ENCODE measurements at places on chromosomes 4 and X.

GRCh38 chr4:151641167-151641566, 119.6 kb downstream of the GATB start:
- peak; percentile 33 for DNase-seq

DNA sequence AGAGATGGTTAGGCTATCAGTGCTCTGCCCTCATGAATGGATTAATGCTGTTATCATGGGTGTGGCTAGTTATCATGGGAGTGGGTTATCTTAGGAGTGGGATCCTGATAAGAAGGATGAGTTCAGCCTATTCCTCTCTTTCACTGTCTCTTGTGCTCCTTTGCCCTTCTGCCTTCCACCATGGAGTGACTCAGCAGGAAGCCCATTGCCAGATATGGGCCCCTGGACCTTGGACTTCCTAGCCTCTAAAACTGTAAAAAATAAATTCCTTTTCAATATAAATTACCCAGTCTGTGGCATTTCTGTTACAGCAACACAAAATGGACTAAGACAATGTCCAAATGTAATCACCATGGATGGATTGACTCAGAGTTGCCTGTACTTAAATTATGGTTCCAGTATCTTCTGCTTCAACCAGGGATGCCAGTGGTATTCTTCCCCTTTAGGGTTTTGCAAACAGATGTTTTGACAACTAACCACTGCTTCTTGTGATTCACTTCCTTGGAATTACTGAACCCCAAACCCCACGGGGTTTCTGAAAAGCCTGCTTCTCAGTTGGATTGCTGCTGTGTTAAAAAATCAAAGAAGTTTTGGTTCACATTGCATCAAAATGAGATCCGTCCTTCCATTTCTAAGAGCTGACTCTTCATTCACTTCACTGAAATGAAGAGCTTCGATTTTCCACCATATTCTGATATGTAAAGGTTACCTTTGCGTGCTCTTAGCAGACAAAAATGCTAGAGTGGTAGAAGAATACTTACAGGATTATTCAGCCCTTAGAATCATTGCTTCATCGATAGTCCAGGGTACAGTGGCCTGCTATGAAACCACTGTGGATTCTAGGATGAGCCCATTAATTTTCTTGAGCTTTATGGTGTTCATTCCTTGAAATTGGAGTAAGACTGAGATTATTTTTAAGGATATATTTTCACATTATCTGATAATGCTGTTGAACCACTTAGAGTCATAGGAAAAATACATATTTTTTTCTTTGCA, 107.7 kb downstream of the FRMPD4 start:
- DNase-seq, result no peak

DNA sequence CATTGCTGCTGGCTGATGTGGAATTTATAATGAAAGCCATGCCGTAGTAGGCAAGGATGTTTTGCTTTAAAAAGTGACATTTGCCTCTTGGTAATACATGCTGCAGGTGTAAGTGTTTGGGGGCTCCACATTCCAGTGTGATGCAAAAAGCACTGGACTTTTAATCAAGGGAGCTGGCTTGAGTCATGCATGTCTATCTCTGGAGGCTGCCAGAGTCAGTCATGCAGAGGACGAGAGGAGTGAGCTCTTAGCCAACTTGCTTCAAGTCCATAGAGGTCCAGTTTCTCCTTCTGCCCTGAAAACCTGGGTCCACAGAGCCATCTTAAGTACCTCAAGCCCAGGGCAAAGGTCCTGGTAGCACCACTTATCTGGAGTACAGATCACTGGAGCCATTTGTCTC, 11.6 kb upstream of the CXCL13 start:
- no peak for DNase-seq

DNA sequence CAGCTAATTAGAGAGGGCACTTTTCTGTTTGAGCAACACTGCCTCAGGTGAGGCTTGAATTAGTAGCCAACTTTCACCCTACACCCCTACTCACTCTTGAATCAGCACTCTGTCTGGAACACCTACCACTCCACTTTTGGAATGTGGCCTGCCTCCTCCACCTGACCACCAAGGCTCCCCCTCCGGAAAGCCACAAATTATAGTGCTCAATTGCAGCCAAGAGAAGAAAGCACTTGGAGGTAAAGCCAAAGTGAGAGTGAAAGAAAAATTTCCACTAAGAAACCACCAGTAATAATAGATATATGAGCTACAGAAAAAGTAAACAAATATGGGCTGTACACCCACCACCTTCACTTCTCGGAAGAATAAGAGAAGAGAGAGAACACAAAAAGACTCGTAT, 41.1 kb downstream of the PPP3CA start:
- no peak for DNase-seq

- peak; percentile 81 for DNase-seq
These were observed at the start of gene MED28 for GRCh38 chr4:17614416-17615299. Gene MED28, plus strand, starts transcription at chr4:17614641. Its CDS starts 14 bp downstream, at chr4:17614655.

DNA sequence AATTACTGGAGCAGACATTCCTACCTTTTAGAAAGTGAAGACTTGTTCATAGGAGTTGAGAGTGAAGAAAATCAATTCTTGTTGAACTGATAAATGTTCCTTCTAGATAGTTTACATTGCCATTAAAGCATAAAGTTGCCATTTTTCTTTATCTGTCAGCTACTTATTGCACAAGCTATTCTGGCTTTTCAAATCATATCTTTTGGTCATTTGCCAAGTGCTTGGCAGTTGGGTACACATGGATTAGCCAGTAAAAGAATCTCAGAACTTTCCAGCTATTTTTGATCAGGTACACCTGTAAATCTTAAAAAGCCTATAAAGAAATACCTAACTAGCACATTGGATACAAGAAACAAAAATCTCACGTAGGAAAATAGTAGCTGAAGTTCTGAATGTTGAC, 56.4 kb upstream of the PNPLA4 start:
- no peak for DNase-seq

- DNase-seq, result no peak
These were observed 111.2 kb upstream of the ZNF827 start for GRCh38 chr4:146049802-146050201.

DNA sequence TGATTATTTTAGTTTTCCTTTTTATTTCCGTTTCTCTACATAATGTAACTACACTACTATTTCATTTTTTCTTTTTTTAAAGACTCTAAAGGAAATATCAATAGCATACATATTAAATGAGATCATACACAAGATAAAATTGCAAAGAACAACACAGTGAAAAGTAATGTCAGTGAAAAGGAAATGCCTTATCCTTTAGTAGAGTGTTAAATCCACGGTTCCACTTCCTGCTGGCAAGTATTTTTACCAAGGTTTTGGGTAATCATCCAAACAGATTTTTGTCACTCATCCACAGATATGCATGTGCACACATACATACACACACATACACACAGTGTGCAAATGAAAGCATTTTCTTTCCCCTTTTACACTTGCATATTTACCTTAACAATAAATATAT, 548.9 kb downstream of the PPP4R3C start:
- DNase-seq, result no peak

DNA sequence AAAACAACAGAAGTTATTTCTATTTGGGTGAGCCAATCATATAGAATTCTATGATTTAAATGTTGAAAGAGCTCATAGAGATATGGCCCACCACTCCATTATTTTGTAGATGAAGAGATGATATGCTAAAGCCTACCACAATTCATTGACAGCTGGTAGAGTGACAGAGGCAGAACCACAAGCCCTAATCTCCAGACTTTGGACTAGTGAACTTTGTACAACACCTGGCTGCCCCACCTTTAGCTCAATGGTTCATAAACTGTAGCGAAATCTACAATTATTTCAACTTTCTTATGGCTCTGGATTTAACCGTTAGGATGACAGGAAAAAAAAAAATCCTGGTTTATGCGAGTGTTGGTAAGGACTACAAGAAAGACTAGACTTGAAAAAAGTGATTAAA, 50.9 kb downstream of the PRKG2 start:
- no peak for DNase-seq

DNA sequence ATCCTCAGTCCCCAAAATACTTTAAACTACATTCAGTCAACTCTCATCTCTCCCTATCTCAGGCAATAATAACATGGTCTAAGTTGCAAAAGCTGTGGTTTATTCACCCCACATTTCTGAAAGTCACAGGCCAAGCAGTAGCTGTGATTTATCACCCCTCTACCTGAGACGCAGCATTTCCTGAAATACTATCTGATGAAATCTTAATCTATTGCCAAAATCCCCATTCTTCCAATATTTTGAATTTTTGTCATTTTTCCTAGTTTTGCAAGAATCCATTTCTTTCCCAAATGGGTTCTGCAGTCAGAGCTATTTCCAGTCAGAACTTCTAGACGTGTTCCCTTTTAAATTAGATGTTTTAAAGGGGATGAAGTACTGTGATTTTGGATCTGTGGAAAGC, 148.3 kb downstream of the BANK1 start:
- DNase-seq, result no peak

- peak; percentile 93 for DNase-seq
These were observed 141.7 kb upstream of the SCML1 start for GRCh38 chrX:17595456-17596035.

DNA sequence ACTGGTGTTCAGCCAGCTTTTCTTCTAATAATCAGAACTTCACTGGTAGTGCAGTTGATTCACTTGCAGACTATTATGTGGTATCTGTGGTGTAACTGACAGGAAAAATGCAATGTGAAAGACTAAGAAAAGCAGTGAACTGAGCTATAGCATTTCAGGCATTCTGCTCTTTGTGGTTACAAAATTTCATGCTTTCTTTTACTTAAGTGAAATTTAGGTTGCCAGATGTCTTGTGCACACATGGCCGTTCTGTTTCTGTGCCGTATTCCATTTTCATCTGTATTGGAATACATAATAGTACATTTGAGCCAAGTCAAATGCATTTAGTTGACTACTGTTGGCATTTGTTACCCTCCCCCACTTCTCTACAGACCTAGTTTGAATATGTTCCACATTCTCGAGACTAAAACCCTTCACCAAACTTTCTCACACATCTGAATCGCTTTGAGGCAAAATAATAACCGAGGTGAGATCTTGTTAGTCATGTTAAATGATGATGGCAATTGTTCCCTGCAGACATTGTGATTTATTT, 8.2 kb downstream of the RTL3 start:
- no peak for DNase-seq

- no peak for DNase-seq
These were observed 122.9 kb downstream of the LDB2 start for GRCh38 chr4:16775411-16776154.

GRCh38 chrX:34343001-34343400, 210.9 kb upstream of the FAM47A start:
- no peak for DNase-seq

GRCh38 chr4:27357283-27357682, 496.6 kb downstream of the STIM2 start:
- DNase-seq, result no peak

GRCh38 chr4:110624904-110625494, 2.1 kb upstream of the PITX2 start:
- DNase-seq, result no peak

- no peak for DNase-seq
These were observed 261.1 kb upstream of the PLCXD1 start for GRCh38 chrX:19912-20571.

GRCh38 chr4:114017120-114017917, 37.9 kb upstream of the ARSJ start:
- DNase-seq, result no peak

DNA sequence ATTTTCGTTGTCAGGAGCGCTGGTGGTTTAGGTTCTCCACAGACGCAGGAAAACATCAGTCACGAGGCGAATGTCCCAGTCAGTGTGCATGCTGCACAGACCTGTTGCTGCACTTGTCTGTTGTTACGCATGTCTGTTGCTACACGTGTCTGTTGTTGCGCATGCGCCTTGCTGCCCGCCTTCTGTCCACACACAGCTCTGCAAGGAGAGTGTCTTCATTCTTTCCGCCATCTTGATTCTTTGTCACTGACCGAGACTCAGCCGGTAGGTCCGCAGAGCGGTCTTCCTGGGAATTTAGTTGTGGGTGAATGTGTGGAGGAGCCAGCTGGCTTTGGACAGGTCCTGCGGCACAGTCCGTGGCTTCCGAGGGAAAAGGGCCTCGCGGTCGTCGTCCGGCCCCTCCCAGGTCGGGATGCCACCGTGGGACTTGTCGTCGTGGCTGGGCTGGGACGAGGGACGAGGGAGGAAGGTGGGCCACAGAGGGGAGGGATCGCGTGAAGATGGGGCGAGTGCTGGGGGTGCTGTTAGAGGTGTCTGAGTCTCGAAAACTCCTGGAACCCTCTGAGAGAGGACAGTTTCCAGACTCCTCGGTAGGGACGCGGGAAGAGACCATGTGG, at the start of gene PAGE2B:
TSS of gene PAGE2B (plus strand) at position 180 of the 617 bp plus-strand sequence. CDS start 1,012 bp downstream, outside the sequence.
- no peak for DNase-seq

DNA sequence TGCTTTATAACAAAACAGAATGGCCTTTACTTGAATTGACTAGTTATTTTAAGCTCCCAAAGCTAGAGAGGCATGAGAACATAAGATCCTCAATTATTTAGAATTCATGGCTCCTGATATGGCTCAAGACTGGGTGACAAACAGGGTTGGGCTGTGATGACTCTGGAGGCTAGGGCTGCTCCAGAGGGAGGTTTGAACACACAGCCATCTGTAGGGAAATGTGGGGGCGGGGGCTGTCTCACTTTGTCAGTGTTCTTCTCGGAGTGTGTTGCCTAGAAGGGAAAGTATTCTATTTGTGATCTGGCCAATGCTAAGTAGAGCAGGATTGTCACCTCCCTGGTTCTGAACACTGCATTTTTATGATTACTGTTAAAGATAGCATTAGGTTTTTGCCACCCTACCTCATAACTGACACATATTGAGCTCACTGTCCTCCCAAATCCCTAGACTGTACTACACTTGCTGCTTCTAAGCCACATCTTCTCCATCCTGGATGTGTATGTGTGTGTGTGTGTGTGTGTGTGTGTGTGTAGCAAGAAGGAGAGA, 45.9 kb downstream of the VSIG4 start:
- DNase-seq, result no peak

All from Caki2 (cell line).